Mesendoderm (in vitro differentiated cells): ENCODE measurements at places on chromosomes 12 and 14.

DNA sequence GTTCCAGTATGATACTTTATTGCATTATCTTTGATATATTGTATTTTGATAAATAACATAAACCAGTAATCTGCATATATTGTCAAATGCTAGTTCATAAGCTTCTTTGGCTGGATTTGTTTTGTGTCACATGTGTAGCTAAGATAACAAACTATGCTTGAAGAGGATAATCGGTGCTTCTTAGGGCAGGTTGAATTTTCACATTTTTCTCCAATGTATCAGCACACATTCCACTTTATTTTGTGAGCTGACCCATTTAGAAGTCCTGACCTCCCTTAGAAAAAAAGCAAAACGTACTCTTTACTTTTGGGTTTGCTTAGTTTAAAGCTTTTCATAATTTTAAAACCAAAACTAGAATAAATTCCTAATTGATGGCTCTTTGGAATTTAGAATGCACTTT is 277.7 kb upstream of the DDHD1 start:
- DNase-seq: no peak

GRCh38 chr12:89497005-89497404 is 27.6 kb downstream of the GALNT4 start:
- no peak for DNase-seq

GRCh38 chr12:64064706-64065105 is 157.4 kb downstream of the KICS2 start:
- no peak for DNase-seq

GRCh38 chr14:105447651-105448640 is 26.7 kb upstream of the CRIP2 start:
- no peak for DNase-seq

- peak; percentile 5 for DNase-seq
Measured at GRCh38 chr14:26959972-26960660, 362.3 kb upstream of the NOVA1 start.

GRCh38 chr12:9148926-9149325 is 33.2 kb upstream of the A2M start:
- no peak for DNase-seq

- DNase-seq: no peak
Measured at GRCh38 chr14:103072595-103073366, 11.2 kb upstream of the LBHD2 start.

DNA sequence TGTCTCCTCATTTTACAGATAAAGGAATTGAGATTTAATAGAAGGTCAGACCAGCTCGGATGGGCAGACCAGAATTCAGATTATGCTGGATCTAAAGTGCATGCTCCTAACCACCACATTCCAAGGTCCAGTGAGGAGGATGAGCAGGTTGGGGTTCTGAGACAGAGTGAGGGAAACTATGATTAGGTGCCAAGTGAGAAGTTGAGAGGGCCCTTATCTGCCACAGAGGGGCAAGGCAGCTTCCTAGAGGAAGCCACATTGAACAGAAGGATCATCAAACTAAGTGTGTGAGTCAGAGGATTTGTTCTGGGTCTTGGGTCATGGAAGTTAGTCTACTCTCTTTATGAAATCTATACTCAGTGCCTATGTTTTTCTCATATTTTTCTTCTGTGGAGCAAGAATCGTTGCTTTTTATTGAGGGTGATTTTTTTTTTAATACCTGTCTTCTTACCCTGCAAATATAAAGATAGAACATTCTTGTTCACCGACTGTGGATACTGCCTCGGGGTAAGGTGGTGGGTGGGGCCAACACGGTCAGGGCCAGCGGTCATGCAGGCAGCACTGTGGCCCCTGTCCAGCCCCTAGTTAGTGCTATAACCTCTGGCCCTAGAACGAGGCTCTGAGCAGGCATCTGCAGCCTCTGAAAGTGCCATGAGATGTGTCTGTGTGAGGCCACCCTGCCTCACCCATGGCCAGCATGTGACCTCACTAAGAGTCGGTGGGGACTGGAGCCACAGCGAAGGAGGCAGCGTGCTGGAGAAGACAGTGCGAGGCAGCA is 55.6 kb upstream of the PTHLH start:
- DNase-seq: no peak

DNA sequence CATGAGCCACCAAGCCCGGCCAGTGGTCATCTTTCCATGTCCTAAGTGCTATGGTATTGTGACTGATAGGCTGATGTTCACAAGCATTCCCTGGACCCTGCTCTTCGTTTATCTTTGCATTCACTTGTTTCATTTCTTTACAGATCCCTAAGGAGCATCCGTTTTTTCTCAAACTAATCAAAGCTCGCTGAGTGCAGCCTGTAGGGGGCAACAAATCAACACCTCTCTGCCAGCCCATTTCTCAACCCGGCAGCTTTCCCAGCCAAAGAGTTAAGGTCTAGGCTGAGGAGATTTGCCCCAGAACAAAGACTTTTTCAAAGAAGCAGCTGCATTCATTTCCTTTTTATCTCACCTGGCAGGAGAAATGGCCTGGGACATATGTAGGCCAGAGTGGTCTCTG is 12.1 kb downstream of the SIRT4 start:
- DNase-seq: peak; percentile 59

- peak; percentile 40 for DNase-seq
Measured at GRCh38 chr12:114812858-114813761, 129.1 kb upstream of the TBX3 start.

- no peak for DNase-seq
Measured at GRCh38 chr12:27468241-27468640, 21.7 kb downstream of the SMCO2 start.

DNA sequence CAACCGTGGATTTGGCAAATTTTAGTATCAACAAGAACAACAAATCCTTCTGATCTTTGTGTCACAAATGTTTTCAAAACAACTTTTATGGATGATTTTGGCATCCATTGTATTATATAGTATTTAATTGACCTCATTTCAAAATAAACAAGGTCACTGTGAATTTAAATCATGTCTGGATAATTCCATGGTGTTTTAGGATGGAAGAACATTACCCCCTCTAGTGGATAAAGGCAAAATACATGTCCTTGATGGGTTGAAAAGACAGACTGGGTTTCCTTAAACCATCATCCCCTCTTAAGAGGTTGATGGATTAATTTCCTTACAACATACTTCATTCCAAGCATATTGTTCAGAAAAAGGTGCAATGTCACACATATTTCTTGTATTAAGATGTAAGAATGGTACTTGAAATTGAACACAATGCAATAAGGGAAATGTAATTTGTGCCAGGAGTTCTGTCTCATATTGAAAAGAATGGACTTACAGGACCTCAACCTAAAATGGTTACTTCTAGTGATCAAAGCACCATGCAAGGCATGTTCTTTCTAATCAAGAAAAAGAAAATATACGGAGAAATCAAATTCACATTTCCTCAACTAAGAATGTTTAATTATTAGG is 352.0 kb downstream of the BCAT1 start:
- peak; percentile 61 for DNase-seq

- no peak for DNase-seq
Measured at GRCh38 chr12:31297572-31298514, 28.1 kb downstream of the SINHCAF start.

DNA sequence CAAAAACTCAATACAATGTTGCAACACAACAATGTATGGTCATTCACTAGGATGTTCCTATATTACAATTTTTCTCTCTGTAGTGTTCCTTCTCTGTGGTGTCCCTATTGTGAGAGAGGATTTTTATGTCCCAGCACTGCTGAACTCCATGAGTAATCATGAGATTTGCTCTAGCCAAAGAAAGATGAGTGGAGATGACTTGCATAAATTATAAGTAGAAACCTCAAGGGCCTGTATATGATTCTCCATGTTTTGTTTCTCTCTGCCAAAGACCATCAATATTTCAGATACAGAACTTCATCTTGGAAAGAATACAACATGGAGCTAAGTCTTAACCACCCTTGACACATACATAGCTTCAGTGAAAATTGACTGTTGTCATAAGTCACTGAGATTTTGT is 579.1 kb downstream of the TMTC2 start:
- no peak for DNase-seq

GRCh38 chr14:82642425-82642824 is 1108.8 kb upstream of the SEL1L start:
- DNase-seq: peak; percentile 70

DNA sequence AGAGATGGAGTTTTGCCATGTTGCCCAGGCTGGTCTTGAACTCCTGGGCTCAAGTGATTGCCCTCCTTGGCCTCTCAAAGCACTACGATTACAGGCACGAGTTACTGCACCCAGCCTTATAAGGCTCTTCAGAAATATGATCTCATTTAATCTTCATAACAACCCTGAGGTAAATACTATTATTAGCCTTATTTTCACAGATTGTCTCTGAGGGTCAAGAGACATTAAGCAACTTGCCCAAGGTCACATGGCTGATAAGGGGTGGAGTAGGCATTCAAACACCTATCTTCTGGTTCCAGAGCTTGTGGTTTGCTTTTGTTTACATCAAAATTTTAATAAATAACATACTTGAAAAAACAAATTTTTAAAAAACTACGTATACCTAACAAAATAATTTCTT is 5.1 kb downstream of the PRKAG1 start:
- no peak for DNase-seq

DNA sequence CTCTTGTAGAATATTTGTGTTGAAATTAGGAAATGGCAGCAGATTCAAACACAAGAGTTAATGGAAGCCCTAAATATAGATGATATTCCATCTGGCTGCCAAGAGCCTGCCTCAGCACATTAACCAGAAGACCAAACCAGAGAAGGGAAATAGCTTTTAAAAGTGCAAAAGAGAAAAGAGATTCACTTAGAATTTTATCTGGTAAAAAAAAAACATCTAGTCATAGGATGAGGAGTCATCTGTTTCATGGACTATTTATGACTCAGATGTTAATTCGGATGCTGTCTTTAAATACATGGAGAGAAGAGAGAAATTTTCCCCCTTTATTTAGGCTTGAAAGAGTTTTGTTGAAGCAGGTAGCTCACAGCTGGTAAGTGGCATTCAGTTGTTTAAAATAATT is 201.6 kb upstream of the NUDT4 start:
- no peak for DNase-seq

- DNase-seq: no peak
Measured at GRCh38 chr14:75551021-75551420, 27.4 kb upstream of the FLVCR2 start.

DNA sequence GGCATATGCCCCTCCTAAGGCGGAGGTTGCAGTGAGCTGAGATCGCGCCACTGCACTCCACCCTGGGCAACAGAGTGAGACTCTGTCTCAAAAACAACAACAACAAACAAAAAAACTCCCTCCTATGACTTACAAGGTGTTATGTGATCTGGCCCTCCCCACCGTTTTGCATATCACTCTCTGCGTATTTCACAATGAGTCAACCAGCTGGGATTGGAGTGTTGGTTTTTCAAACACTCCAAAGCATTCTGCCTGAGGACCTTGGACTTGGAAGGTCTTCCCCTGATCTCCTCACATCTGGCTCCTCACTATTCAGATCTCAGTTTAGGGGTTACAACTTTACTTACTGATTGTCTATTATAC is 14.0 kb downstream of the MANSC1 start:
- DNase-seq: peak; percentile 60

DNA sequence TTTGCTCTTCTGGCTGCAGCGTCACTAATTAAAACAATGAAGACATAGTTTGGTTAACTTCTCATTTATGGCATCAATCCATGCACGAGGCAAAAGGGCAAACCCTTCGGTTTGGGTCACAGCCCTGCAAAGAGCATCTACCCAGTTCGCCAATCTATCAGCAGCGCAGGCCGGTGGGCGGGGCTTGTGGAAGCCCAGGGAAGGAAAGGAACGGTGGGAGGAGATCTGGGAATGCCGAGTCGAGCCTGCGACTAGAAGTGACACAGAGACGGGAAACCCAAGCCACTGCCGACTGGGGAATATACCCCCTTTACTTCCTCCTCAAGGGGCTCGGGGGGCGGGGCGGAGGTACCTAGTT is 466 bp downstream of the KICS2 start:
- peak; percentile 94 for DNase-seq

DNA sequence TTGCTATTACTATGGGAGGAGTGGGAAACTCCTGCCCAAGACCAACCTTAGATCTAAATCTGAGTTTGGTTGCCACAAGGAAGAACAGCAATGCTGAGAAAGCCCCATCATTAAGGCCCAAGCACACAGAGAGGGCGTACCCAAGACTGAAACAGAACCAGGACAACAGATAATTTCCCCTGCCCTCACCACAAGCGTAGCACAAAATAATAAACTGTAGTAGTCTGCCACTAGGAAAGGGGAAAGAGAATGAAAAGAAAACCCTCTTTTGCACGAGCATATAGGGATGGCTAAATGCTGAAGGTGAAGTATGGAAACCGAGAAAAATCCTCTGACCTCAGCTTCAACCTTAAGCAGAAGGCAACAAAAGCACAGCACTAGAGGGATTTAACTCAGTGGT is 76.5 kb upstream of the DHRS4 start:
- DNase-seq: no peak

- DNase-seq: no peak
Measured at GRCh38 chr12:26338586-26339572, 143.5 kb downstream of the SSPN start.

DNA sequence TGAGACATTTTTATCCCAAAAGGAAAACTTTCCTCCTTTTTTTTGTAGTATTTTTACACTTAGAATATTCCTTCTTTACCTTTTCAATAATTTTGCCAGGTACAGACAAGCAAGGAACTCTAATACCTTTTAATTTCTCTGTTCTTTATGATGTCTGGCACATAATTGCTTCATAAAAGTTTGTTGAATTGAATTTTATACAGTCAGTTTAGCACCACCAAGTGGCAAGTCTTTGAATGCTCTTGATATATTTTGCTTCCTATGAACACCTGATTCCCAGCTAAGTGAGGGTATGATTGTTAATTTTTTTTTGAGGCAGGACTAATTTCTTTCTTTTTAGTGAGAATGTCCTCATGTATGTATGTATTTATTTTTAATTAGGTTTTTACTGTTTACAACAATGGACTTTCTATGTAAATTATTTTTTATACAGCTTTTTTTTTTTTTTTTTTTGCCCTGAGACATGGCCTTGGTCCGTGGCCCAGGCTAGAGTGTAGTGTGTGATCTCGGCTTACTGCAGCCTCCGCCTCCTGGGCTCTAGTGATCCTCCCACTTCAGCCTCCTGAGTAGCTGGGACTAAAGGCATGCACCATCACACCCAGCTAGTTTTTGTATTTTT is 6.9 kb downstream of the TBC1D15 start:
- peak; percentile 21 for DNase-seq

DNA sequence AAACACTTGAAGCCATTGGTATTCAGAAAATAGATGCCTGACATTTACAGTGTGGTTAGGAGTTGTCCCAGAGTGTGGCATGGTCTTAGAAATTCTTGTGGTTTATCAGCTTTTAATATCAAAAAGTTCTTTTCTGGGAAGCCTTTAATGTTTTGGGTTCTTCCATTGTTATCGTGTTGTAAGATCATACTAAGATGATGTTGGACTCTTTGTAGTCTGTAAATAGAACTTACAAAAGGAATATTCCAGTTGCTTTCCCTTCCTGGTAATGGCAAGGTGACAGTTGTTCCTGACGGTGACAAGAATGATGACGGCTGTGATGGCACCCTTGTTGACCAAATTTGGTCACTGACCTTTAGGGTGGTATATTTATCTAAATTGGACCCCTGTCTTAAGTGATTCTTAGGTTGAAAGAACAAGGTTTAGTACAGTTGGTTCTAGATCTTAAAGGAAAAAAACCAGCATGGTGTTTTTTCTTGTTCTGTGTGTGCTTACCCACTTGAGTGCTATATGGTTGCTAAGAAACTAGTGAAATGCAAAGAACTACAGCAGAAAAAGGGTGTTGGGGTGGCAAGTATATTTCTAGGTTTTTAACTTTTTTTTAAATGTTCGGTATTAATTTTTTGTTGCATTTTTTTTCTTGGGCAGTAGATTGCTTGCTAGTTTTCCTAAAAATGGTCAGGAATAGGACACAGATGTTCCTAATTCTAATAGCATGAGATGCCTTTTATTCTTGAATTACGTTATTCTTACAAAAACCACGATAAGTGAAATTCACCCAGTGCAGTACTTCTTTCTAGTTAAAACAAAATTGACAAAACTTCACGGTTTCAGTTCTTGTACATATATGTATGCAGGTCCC is 2.1 kb downstream of the ATP2A2 start:
- DNase-seq: no peak
